ENCODE measurements at places on chromosomes 3 and 15.
A peak's percentile ranks its signal among the peaks of the same experiment; 100 is the strongest.

DNA sequence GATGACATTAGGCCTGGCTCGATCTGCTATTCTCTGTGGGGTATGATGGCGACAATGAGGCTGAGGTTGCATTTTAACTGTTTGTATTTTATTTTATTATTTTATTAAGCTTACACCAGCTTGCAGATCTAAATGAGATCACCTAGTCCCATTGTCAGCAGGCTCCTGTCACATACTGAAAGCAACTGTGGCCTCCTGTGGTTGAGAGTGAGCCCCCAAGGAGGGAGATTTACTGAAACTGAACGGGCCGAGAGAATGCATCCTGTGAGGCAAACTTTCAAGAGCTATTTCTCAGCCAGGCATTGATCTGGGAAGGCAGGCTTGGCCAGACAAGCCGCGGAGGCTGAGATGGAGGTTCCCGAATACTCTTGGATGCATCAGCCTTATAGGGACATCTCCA is 210.4 kb upstream of the ARRDC4 start:
- no peak for DNase-seq

DNA sequence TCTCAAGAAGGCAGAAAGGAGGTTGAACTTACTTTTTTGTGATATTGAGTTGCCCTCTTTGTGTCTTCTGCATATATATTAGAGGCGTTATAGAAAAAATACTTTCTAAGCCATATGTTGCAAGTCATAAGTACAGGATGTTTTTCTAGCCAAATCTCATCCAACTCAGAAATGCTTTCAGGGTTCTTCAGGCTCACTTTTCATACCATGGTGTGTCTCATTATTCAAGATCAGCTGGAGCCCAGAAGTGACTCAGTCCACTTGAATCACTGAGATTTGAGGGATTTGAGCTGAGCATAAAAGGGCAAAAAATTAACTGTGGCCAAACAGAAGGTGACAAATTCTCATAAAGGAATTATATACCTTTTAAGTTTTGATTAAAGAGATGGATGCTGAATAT is 157.3 kb downstream of the WNT5A start:
- DNase-seq = no peak

- no peak for DNase-seq
Measured at GRCh38 chr3:162492446-162493081, 996.0 kb downstream of the OTOL1 start.

DNA sequence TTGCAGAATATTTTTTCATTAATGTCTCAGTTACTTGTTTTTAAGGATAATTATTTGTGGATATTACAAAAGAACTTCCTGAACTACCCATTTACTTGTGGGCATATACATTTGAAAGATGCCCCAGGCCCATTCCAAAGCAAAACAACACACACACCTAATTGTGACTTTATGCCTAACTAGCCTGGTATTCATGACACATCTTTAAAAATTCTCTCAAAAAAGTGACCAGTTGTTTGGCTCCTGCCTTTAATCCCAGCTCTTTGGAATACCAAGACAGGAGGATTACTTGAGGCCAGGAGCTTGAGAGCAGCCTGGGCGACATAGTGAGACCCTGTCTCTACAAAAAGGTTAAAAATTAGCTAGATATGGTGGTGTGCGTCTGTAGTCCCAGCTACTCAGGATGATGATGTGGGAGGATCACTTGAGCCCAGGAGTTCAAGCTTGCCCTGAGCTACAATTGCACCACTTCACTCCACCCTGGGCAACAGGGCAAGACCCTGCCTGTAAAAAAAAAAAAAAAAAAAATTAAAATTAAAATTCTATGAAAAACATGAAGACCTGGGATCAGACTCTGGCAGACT is 51.7 kb upstream of the SLC4A7 start:
- no peak for DNase-seq

DNA sequence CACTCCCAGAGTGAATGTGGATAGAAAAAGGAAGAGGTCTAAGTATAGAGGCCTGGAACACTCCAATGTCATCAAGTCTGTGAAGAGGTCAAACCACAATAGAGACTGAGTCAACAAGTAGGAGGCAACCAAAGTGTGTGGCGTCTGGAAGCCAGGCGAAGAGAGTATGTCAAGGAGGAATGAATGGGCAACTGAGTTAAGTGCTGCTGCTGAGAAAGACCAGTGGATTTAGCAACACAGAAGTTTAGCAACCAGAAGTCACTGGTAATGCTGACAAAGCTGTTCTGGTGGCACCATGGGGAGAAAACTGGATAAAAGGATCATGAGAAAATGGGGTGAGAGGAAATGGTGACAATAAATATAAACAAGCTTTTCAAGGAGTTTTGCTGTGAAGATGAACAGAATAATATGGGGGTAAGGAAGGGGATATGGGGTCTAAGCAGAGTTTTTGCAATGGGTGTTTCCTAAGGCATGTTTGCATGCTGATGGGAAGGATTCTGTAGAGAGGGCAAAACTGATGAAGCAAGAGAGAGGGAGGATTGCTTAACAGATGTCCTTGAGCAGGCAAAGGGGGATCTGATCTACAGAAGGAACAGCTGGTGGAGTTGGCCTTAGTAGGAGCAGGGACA is 38.4 kb downstream of the PCOLCE2 start:
- DNase-seq = no peak

- DNase-seq = peak; percentile 32
Measured at GRCh38 chr15:94164202-94164807, 67.1 kb upstream of the MCTP2 start.

DNA sequence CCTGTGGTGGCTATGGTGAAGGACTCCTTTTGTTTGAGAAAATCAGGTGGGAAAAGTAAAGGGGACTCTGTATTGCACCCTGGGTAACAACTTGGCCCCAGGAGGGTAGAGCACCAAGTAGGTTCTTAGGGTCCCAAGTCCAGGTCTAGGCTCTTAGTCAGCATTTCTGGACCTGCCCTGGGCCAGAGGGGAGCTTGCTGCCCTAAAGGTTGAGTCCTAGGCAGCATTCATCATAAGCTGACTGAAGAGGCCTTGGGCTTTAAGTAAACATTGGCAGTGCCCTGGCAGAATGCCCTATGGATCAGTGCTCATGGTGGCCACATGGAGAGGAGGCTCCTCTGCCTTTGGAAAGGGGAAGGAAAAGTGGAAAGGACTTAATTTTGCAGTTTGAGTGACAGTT is 268.5 kb upstream of the CTNNB1 start:
- no peak for DNase-seq

DNA sequence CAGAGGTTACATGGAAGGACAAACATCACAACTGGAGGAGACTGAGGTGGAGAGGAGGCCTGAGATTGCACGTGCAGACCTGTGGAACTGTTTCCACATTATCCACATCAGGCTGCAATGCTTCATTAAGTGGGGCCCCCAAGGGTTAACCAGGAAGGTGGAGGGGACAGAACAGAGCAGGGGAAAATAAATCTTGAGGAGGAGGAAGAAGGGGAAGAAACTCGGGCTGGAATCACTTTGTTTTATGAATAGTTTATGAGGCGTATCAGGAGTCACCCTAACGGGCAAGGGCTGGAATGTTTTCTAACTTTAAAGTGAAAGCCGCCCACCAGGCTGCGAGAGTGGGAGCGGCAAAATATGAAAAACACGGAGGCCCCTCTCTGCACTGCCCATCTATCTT is 154.9 kb downstream of the WNT5A start:
- no peak for DNase-seq

DNA sequence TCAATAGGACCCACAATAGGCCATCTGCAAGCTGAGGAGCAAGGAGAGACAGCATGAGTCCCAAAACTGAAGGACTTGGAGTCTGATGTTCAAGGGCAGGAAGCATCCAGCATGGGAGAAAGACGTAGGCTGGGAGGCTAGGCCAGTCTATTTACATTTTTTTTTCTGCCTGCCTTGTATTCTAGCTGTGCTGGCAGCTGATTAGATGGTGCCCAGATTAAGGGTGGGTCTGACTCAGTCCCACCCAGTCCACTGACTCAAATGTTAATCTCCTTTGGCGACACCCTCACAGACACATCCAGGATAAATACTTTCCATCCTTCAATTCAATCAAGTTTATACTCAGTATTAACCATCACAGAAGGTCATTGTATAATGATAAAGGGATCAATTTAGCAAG is 15.9 kb upstream of the PIAS1 start:
- no peak for DNase-seq

DNA sequence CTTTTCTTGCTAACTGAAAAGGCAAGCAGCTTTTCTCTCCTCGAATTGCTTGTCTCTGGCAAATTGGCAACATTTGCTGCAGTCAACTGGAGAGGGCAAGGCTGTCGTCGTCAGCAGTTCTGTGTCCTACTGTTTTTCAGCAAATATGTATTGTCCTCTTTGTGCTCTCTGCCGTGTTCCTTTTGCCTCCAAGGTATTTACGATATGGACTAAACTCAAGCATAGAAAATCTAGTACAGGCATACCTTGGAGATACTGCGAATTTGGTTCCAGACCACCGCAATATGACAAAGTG is 558 bp upstream of the SLC30A4 start:
- DNase-seq = no peak

- no peak for DNase-seq
Measured at GRCh38 chr15:66743703-66744536, 41.9 kb downstream of the SMAD6 start.

- DNase-seq = no peak
Measured at GRCh38 chr3:194329583-194329965, 21.6 kb downstream of the CPN2 start.

DNA sequence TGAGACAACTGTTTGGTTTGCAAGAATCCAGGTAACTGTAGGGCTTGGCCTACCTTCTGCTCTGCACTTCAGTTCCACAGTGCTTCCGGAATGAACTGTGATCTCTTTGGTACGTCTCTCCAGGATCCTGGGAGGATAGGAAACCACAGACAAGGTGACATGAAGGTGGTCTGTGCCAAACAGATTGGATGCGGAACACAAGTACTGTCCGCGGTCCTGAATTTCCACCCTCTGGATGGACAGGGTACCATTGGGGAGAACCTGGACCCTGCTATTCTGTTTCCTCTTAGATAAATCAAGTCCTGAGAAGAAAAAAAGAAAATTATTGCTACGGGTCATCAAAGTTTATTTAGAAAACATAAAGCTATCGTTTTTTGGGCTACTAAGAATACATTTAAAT is 17.3 kb downstream of the IGSF10 start:
- DNase-seq = no peak

DNA sequence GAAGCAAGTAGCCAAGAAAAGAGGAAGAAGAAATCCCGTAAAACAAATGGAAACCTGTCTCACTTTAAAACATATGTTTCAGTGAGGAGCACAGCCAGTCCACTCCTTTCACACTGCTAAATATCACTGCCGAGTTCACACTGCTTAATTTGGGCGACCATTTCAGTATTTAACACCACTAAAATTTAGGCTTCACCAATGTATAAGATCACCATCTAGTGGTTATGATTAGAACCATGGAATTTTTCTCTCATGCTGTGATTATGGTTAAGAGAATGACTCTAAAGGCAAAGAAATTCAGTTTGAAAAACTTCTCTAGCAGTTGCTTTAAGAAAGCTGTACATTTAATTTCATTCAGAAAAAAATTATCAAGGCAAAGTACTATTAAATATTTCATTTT is 16.6 kb downstream of the SLC4A7 start:
- DNase-seq = no peak

DNA sequence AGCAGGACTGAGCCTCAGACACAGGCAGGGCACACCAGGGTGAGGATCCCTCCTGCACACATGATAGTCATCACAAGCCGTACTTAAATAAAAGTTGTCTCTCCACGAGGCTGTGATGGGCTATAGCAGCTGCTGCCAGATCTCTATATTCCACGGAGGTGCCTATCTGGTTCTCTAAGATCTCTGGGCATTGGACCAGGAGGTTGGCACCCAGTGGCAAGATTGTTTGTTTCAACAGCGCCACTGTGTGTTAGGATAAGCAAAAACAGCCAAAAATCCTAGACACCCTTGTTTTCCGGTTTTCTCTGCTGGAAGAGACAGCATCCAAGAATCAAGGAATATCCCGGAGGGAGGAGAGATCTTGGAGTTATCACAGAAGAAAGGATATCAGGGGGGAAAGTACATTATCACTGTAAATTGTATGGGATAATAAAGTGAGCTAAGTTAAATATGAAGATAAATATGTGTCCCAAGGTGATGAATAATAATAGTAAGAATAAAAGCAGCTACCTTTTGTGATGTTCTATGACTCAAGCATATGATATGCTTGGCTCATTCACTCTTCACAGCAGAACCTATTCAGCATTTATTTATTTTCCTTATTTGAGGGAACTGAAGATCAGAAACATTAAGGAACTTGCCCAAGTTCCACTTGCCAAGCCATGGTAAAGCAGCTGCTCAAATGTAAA is 90.6 kb upstream of the AKAP13 start:
- DNase-seq = no peak

GRCh38 chr3:82163907-82164520 is 402.6 kb upstream of the GBE1 start:
- DNase-seq = no peak

DNA sequence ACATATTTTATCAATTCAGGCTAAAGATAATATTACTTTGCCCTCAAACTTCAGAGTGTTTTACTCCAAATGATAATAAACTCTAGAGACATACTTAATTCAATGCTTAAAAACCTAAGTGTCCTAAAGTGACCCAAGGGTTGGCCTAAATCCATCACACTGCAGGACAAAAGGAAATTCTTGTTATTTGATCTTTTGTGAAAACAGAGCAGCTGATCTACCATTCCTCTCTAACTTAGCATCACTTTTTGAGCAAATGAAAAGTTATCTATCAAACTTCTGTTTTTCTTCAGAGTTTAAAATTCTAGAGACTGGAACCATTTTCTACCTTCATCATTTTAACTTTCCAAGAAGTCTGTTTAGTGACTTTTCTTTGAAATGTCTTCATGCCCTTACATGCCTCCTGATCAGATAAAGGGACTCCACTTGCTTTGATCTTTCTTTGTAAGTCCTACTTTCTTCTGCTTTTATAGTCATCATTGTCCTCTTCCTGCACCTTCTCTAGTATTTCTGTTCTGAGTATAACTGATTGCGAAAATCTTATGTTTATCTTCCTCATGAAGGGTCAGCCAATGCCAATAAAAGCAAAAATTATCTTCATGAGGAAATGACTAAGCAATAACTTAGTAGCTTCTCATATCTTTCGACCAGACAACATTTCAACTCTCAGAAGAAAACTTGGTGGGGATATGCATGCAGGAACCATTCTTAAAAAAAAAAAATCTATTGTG is 378.7 kb upstream of the TGFBR2 start:
- no peak for DNase-seq

GRCh38 chr3:108322352-108322751 is 26.0 kb downstream of the HHLA2 start:
- DNase-seq = no peak

GRCh38 chr15:52438047-52438446 is 90.6 kb downstream of the MYO5A start:
- no peak for DNase-seq

GRCh38 chr15:27673766-27674445 is 425.2 kb downstream of the OCA2 start:
- DNase-seq = no peak

DNA sequence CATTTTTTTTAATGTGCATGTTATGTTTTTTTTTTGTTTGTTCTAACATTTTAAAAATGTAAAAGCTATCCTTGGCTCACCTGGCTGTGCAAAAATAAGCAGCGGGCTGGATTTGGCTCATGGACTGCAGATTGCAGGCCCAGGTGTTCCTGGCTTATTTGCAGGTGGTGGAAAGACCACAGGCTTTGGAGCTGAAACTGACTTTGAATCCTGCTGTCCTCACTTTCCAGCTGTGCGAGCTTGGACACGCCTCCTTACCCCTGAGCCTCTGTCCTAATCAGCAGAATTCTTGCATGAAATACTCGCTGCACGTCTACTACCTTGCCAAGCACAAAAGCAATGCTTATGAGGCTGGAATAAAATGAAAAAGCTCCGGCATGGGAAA is 188.7 kb upstream of the TPM1 start:
- DNase-seq = no peak

Data from activated CD8-positive, alpha-beta memory T cell treated with anti-CD3 and anti-CD28 coated beads for 1 hour (primary cell).